BE2C (cell line): ENCODE measurements at places on chromosomes 4 and X.

DNA sequence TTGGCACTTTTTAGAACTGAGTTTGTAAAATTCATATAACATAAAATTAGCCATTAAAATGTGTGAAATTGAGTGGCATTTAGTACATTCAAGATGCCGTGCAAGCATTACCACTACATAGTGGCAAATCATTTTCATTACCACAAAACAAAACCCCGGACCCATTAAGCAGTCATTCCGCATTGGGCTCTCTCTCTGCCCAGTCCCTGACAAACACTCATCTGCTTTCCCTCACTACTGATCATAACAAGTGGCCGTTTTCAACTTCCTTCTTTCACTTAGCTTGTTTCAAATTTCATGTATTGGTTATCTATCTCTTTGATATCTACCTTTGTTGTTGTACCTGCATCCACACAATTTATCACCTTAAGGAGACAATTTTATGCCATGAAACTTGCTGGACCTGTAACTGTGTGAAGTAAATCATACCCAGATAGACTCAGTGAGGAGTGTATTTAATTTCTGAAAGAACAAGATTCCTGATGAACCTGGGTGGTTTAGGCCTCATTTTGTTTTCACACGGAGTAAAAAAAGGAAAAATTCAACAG, 202.1 kb downstream of the OR13H1 start:
- no peak for DNase-seq

- DNase-seq = no peak
Observed at GRCh38 chr4:34318773-34319172, 1925.5 kb downstream of the ARAP2 start.

- DNase-seq = no peak
Observed at GRCh38 chrX:106964290-106964689, 35.7 kb downstream of the MORC4 start.

GRCh38 chr4:183347566-183347965, 25.3 kb upstream of the CLDN24 start:
- no peak for DNase-seq

DNA sequence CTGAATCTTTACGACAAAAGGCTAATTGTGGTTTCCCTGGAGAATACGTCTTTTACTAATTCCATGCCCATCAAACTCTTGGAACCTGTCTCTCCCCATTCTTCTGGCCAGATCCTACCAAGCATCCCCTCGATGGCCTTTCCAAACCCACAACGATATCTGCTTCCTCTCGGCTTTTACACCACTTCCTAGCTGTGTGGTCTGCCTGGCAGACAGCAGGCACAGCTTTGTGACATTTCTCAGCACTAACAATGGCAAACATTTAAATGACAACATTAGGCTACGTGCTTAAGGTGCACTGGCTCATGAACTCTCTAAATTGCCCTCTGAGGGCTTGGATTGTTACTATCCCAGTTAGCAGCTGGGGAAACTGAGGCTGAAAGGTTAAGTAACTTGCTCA, 141.0 kb downstream of the NSUN7 start:
- no peak for DNase-seq

DNA sequence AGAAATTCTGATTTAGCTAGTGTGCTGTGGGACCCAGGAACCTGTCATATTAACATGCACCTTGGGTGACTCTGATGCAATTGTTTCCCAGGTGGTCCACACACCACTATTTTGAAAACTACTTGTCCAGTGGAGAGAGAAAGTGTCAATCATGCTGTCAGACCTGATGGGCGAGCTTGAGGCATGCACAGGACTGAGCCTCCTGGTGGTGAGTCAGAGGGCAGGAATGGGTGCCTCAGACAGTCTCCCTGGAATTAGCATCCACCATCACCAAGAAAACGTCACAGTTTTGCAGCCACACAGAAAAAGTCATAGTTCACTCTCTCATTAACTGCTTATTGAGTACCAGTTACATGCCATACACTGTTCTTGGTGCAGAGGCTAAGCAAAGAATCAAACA, 181.8 kb upstream of the MAOA start:
- no peak for DNase-seq
